ENCODE measurements at places on chromosomes 13 and 19.

DNA sequence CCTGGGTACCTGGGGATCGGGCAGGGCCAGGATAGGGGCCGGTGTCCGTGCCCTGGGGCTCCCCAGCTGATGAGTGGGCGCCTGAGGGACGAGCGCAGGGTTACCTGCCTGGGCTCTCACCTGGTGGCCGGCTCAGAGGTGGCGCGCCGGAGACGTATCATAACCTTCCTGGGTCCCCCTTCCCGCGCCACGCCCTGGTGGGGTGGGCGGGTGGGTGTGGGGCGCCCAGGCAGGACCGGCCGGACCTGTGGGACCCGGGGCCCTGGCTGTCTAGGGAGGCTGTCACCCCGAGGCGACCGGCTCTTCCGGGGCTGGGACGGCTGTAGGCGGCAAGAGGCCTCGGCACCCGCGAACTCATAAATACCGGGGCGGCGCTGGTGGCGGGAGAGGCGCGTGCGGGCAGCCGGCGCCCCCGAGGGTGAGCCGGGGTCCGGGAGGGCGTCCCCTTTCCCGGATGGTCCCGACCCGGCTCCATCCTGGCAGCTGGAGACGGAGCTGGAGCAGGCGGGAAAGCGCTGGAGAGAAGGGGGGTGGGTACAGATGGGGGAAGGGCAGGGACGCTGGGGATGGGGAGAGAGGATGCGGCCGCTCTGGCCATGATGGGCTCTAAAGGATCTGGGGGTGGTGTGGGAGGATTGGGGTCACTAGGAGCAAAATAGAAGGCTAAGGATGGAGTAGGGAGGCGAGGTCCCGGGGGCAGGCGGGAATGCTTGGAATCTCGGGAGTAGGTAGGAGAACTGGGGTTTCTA lies at the start of gene ACP7:
ACP7 (plus strand) TSS at position 386 of the 749 bp plus-strand sequence. CDS start 902 bp downstream, outside the sequence.
- no peak for DNase-seq

DNA sequence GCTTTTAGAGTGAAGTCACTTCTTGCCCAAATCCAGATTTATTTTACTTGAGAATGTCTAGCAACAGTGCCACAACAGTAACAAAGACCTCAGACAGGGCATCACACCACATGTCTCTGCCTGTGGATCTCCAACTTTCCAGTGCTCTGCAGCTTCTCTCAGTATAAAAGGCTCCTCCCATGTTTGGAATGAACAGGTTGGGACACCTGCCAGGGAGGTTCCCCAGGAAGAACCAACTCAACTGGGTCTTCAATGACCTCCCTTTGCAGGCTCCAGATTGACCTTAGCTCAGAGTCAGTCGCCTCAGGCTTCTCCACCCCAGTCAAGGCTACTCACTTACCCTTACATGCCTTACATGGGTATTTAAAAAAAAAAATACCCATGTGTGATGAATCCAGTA lies 3.4 kb downstream of the ZNF823 start:
- DNase-seq, result no peak

- no peak for DNase-seq
Measured at GRCh38 chr13:25132751-25133390, 36.9 kb downstream of the PABPC3 start.

- DNase-seq, result no peak
Measured at GRCh38 chr13:64506246-64506645, 2723.9 kb downstream of the PCDH9 start.

- DNase-seq, result peak; percentile 84
Measured at GRCh38 chr13:45511310-45512097, 46.8 kb downstream of the COG3 start.

DNA sequence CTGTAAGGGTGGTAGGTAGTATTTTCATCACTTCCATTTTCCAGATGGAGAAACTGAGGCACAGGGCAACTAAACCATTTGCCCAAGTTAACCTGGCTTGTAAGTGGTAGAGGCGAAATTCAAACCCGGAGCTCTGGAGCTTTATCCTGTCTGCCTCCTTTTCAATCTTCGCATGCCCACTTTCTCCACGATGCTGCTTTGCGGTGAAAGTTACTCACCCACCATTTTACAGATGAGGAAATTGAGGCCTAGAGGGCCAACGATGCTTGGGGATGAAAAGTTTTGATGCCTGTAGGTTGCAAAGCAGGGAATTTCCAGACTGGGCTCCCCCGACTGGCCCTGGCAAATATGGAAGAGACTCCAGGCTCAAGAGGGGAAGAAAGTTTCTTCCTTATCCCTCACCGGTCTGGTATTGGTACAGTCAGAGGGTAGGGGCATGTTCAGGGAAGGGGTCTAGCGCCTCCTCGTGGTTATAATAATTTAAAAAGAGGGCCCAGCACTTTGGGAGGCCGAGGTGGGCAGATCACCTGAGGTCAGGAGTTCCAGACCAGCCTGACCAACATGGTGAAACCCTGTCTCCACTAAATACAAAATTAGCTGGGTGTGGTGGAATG lies 1.9 kb upstream of the SH2D3A start:
- peak; percentile 12 for DNase-seq

DNA sequence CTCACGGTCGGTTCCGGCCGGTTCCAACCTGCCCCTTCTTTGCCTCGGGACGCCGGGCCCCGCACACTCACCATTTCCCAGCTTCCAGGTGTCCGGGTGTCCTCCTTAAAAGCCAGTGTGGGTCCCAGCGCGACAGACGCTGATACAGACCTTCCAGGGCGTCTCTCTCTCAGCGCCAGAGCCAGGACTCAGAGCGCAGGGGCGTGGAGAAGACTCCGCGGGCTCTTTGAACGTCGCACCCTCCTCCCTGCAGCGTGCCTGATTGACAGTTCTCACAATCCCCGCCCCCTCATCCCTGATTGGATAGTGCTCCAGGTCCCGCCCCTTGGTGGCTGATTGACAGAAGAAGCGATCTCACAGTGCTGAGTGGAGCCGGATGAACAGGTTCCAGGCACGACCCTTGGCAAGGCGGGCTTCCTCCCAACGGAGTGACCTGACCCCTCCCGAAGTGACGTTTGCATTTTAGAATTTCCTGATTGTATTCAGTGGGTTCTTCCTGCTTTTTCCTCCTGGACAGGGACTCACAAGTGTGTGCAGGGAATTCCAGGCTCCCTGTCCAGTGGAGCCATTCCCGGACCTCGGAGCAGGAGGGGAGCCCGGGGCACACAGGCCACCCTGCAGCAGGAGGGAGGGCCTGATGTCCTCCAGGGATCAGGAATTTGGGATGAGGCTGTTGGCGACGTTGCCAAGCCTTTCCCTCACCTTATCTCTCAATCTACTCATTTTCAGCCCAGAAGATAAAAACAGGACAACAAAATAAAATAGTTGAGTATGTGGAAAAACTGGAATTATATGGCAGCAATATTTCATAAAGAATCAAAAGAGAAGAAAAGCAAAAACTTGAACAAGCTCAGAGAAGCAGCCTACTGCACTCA lies at the start of gene ZNF823:
ZNF823 (minus strand) TSS at position 201 of the 875 bp plus-strand sequence; CDS start at position 74, 127 bp downstream.
- DNase-seq, result peak; percentile 97

GRCh38 chr13:78241278-78241919 lies 322.8 kb upstream of the EDNRB start:
- peak; percentile 81 for DNase-seq

- peak; percentile 98 for DNase-seq
Measured at GRCh38 chr19:43575156-43575950, at the start of the genes PINLYP and XRCC1. PINLYP (plus strand) TSS chr19:43575801; CDS start chr19:43577192, 1,391 bp downstream. XRCC1 (minus strand) TSS chr19:43575527; CDS start chr19:43575458, 69 bp downstream.

GRCh38 chr13:67416047-67416925 lies 186.2 kb upstream of the PCDH9 start:
- no peak for DNase-seq

GRCh38 chr19:29422486-29423085 lies 103.2 kb upstream of the VSTM2B start:
- DNase-seq, result no peak

- DNase-seq, result peak; percentile 54
Measured at GRCh38 chr19:12828494-12828893, 5.9 kb downstream of the RTBDN start.

DNA sequence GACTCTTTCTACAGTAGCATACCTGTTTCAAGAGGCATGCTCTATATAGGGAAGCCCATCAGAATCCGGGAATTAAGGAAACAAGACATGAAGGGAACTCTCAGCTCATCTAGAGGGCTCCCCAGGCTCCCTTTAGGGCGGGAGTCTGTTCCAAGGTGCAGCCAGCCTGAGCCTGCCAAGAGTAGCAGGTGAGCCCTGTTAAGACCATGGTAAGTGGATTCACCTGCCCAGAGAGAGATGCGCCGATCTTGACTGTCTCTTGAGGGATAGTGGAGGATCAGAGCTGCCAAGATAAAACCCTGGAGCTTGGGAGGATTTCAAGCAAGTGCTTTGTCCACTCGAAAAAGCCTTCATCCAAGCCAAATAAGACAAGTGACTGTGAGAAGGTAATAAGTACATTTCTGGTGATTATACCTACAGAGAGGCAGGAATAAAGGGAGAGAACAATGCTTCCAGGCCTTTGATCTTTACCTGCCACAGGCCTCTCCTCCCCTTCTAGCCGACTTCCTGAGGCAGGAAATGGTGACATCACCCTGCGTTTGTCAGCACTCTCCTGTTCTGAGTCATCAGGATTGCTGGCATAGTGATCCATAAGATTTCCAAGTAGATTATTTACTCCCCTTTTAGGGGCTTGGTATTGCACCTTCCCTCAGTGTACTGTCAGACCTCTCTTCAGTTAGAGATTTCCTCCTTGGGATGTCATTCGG lies 31.5 kb downstream of the KLF5 start:
- DNase-seq, result no peak

DNA sequence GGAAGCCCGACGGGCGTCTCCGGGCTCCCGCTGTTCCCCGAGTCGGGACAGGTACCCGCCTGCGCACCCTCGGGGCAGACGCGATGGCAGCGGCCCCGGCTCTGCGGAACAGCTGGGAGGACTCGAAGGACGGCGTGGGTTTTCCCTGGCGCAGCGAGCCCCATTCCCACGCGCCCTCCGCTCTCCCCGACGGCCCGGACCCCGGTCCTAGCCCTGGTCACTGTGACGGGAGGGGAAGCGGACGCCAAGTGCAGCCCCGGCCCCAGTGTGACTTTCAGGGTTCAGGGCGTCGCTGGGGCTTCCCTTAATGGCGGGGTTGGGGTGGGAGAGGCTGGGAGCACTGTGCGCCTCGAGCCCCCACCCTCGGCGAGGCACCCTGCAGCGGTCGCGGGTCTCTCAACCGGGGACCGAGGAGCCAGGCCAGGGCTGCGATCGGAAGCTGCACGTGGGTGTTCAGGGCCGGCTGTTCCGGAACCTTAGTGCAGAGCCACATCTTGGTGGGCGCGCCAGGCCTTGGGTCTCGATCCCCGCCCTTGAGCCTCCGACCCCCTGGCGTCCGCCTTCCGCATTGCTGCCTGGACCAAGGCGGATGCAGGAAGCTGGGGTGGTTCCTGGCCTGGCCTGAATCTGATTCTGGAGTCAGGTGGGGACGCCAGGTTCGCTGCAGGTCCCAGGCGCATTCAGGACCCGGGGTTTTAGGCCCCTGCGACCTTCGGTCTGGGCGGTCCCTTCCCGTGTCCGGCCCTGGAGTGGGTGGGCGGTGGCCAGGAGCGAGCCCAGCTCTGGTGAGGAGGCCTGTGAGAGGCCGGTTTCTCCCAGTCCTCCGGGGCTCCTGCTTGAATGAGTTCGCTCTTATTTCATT lies 3.5 kb downstream of the LGALS7B start:
- no peak for DNase-seq

DNA sequence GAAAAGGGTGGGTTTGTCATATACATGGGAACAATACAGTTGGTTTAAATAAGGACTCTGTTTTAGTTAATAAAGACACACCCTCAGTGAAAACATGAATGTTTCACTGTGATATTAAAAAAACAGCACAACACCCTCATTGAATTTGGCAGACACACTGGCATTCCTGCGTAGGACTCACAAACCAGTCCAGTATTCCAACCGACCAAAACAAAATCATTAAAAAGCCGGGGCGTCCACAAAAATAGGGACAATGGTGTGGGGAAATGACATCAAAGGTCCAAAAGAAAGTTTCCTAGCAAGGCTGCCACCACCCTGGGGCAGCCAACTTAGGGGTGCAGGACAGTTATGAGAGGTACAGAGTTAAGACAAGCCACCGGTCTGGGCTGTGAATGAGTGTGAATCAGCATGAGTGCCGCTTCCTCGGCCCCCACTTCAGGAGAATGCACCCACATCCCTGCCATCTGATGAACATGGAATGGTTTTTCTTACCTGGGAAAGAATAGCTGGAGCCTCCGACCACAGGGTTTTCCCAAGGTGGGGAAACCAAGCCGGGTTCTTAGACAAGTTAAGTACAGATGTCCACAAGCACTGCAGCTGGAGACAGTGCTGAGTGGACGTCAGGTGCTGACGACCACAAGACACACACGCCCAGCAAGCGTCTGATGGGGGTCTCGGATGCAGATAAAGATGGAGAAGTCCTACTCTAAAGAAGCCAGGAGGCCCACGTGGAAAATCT lies 73.3 kb downstream of the KLF2 start:
- DNase-seq, result no peak

DNA sequence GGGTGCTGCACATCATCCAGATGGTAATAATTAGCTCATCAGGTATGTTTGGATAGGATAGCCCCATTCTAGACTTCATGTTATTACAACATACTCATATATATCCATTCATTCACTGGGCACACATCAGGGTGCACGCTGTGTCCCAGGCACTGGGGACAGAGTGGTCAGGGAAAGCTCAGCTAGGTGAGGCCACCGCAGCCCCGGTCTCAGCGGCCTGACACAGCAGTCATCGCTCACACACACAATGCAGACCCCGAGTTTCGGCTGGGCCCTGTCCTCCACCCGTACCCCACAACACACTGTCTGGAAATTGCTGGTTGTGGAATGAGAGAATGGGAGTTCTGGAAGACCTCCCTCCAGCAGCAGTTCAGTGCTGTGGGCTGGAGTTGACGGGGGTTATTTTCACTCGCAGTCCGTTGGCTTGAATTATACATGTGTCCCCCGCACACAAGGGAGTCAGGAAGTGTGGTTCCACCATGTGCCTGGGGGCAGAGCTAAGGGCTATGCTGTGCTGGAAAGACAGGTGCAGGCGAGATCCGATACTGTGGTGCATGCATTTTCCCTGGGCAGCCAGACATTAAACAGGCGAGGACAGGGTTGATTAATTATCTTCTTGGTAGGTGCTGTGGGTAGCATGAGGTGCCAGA lies 257.6 kb downstream of the TEX29 start:
- no peak for DNase-seq

GRCh38 chr13:65915195-65915594 lies 1314.9 kb downstream of the PCDH9 start:
- DNase-seq, result no peak

- no peak for DNase-seq
Measured at GRCh38 chr19:28636016-28636629, 576.8 kb downstream of the UQCRFS1 start.

GRCh38 chr19:48962029-48962848 lies 2.9 kb upstream of the FTL start:
- peak; percentile 68 for DNase-seq
